Prostate gland (tissue), 2 donors: ENCODE measurements at places on chromosomes 6 and 20.

- no peak for DNase-seq
- no peak overlapping the region for H3K27ac ChIP-seq
- H3K27me3 ChIP-seq = no peaks in the 10 kb centered on the region
- H3K36me3 ChIP-seq = no peaks in the 10 kb centered on the region
These were observed 2.1 kb downstream of the SERPINB9 start for GRCh38 chr6:2900821-2901644.

DNA sequence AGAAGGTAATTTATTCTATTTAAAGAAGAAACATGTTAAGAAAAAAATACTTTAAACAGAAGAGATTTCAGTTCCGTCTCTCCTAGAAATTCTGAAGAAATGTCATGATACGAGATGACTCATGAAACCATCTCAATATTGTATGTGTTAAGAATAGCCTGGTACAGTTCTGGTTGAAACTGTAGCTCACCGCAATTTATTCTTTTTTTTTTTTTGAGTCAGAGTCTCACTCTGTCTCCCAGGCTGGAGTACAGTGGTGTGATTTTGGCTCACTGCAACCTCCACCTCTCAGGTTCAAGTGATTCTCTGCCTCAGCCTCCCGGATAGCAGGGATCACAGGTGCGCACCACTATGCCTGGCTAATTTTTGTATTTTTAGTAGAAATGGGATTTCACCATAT, 103.3 kb downstream of the ARHGAP18 start:
- no peak overlapping the region for H3K4me3 ChIP-seq
- H3K27me3 ChIP-seq = no peaks in the 10 kb centered on the region
- H3K4me1 ChIP-seq = no peaks in the 10 kb centered on the region
- no peak overlapping the region for H3K27ac ChIP-seq

- no peak for DNase-seq
- no peak overlapping the region for H3K27ac ChIP-seq
- H3K4me1 ChIP-seq = no peaks in the 10 kb centered on the region
- no peak overlapping the region for H3K4me3 ChIP-seq
- H3K36me3 ChIP-seq = no peaks in the 10 kb centered on the region
- H3K27me3 ChIP-seq = no peaks in the 10 kb centered on the region
These were observed 579.8 kb upstream of the AGPAT4 start for GRCh38 chr6:161853657-161854056.

DNA sequence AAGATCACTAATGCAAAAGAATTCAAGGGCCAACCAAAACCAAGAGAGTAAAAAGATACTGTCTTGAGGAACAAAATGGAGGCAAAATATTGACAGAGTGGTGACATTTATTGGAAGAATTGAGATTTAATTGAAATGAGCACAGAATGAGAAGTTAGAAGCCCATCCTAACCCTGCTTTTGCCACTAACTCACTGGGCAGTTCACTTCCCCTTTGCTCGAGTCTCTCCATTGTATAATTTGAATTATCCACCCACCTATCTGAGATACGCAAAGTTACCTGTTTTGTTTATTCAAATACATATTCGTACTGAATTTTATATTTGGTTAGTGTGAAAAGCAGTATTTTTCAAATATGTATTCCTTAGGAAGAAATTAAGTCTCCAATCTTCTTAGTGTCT, 204.5 kb upstream of the PRDM1 start:
- no peak for DNase-seq
- no peaks in the 10 kb centered on the region for H3K27me3 ChIP-seq
- H3K4me1 ChIP-seq = no peaks in the 10 kb centered on the region
- no peaks in the 10 kb centered on the region for H3K36me3 ChIP-seq
- no peak overlapping the region for H3K27ac ChIP-seq
- H3K4me3 ChIP-seq = no peak overlapping the region

- no peaks in the 10 kb centered on the region for H3K36me3 ChIP-seq
- no peaks in the 10 kb centered on the region for H3K27me3 ChIP-seq
- no peak overlapping the region for H3K27ac ChIP-seq
- no peak overlapping the region for H3K4me3 ChIP-seq
- H3K4me1 ChIP-seq = no peaks in the 10 kb centered on the region
These were observed 374.5 kb downstream of the EPM2A start for GRCh38 chr6:145360865-145361264.

DNA sequence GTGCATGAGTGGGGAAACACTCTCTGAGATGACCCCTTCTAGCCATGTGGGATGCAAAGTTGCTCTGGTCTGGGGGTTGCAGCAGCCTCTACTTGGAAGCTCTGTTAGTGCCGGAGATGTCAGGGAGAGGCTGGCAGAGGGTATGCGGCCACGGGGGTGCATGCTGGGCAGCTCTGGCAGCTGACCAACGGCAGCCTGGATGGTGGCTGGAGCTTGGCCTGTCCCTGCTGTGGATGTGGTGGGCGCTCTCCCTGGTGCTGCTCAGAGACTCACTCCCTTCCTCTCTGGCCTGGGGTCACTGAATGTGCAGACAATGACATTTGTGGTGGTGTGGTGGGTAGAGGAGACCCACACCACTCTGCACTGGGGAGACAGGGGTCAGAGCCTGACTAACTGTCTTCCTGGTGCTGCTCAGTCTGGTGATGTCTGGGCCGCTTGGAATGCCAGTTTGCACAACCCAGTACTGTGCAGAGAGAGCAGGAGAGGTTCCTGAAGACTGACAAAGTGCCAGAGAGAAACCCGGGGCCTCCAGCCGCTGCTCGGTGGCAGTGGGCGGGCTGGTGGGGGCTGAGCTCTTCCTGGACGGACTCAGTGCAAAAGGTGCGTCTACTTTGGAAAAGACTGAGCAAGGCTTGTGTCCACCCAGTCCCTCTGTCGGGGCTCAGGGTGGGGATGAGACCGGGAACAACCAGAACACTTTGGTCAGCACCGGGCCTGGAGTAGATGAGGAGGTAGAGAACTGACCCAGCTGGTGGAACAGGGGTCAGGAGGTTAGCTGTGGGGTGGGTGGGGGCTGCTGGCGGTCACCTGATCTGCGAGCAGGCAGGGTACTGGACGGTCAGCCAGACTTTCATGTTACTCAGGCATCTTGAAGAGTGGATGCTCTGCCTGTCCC, 2.7 kb downstream of the MYT1 start:
- H3K4me1 ChIP-seq = no peaks in the 10 kb centered on the region
- H3K36me3 ChIP-seq = no peaks in the 10 kb centered on the region
- DNase-seq = no peak

DNA sequence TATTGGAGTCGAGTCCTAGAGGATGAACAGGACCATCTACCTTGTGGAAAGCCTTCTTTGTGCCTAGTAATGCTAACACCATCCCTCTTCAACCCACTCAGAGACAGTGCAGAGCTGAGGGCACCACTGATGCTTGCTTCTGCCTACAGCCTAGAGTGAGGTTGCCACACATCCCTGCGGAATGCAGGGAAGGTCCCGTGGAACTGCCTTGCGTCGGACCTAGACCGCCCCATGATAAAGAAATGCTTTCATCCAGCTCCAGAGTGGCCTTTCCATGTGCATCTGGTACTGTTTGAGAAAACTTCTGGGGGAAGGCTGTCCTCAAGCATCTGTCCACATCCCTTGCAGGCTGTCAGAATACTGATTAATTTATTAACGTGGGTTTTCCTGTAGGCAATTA, 168.4 kb downstream of the PHACTR1 start:
- no peaks in the 10 kb centered on the region for H3K4me1 ChIP-seq
- no peak for DNase-seq
- no peaks in the 10 kb centered on the region for H3K27me3 ChIP-seq
- H3K4me3 ChIP-seq = no peak overlapping the region
- H3K27ac ChIP-seq = no peak overlapping the region
